IPS DF 6.9 (cell line): ENCODE measurements at places on chromosomes 6 and 20.

- no peak for DNase-seq
Observed at GRCh38 chr6:145015739-145016558, 719.4 kb downstream of the EPM2A start.

- DNase-seq: no peak
Observed at GRCh38 chr6:168018664-168019063, 21.2 kb downstream of the KIF25 start.

- no peak for DNase-seq
Observed at GRCh38 chr20:47016068-47016664, 121.5 kb downstream of the EYA2 start.

- no peak for DNase-seq
Observed at GRCh38 chr6:6883011-6883410, 224.8 kb upstream of the RREB1 start.

GRCh38 chr6:145502416-145502815, 232.9 kb downstream of the EPM2A start:
- no peak for DNase-seq
